ENCODE measurements at places on chromosomes 4 and X.

DNA sequence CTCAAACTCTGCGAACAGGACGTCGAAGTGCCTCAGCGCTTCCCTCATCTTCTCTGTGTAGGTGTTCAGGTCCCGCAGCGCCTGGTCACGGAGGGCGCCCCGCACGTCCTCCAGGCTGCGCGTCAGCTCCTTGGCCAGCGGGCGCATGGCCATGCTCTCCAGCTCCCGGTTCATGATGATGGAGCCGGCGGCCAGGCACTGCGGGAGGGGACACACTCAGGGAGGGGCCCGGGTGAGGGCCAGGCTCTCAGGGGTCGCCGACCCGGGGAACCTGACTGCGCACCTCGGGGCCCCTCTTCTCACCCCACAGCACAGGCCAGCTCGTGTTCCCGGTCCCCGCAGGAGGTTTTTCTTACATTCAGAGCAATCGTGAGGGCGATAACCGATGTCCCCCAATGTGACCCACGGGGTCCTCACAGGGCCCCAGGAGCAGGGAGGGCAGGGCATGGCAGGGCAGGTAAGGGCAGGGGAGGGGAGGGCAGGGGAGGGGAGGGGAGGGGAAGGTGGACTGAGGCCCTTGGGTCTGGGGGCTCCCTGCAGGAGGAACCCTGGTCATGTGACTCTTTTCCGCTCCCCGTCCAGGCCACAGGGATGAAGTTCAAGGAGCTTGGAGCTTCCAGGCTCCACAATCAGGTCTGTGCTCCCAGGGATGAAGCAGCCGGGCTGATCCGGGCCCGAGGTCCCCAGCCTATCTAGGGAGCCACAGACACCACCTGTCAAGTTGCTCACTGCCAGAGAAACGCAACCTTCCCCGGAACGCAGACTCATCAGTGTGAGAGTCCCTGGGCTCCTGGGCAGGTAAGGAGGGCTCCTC, 77.8 kb upstream of the MXD4 start:
- DNase-seq, result no peak

GRCh38 chr4:116724249-116724648, 361.1 kb downstream of the TRAM1L1 start:
- DNase-seq, result no peak

- DNase-seq, result no peak
Observed at GRCh38 chrX:31483336-31483735, 411.5 kb upstream of the FTHL17 start.

DNA sequence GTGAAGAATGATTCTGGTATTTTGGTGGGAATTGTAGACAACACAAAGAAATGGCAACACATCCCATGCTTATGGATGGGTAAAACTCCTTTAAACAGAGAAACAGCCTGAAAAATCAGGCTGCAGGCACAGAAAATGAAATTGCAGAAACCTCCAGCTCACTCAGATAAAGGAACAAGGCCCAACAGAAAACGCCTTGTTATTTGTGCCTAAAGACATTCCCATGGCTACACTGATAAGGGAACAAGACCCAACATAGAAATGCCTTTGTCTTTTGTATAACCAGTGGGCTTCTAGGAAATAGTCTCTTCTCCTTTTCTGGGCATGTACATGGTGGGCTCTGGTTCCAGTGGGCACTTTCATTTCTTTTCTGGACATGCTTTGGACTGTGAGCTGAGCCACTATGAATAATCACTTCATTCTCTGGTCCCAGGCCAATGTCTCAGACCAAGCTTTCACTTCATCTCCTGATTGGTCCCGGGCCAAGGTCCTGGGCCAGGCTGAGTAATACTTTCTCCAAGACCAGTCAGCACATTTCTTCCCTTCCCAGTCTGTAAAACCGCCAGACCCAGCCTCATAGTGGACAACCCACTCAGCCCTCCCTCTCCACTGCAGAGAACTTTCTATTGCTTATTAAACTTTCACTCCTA, 160.5 kb downstream of the TBX22 start:
- DNase-seq, result no peak

DNA sequence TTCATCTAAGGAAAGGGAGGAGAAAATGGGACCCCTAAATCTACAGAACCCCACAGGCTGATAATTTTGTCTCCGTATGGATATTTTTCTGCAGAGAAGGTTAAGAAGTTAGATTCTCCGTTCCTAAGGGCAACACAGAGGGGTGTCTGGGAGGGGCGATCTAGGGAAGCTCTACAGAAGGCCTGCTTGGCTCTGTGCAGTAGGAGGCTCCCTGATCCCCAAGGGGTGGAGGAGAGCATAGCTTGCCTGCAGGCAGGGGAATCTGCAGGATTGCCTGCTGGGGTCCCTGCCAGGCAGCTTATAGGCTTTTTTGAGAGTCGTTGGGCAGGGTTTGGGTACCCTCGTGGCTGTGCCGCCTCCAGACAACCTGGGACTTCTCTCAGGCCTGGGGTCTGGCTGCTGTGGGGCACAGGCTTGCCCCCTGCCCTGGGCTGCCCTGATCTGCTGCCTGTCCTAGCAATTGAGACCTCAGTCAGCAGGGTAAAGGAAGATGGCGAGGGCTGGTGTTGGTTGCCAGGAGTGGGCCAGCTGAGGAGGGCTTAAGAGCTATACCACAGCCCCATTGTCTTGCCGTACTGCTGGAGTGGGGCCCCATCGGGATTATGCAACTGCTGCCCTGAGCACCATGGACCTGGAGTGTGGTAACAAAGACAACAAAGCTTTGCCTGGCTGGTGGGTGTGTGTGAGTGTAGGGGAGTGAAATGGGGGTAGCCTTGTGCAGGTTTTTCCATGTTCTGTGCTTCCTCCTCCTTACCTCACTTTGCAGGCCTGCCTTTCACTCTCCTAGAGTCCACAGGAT, 74.1 kb downstream of the EFNB1 start:
- DNase-seq, result no peak

- DNase-seq, result no peak
Observed at GRCh38 chr4:67083496-67083895, 461.8 kb downstream of the CENPC start.

DNA sequence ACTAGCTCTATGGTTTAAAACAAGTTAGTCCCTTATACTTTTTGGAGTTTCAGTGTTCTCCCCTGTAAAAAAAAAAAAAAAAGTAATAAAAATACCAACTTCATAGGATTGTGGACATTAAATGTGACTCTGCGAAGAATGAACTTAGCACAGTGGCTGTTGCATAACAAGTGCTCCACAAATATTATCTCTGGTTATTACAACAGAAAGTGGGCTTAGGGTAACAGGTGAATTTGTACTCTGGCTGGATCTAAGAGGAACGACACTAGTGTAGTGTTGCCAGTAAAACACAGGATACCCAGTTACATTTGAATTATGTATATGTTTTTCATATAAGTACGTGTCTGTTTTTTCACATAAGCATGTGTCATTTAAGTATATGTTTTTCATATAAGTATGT, 360.3 kb upstream of the CXorf51B start:
- no peak for DNase-seq

DNA sequence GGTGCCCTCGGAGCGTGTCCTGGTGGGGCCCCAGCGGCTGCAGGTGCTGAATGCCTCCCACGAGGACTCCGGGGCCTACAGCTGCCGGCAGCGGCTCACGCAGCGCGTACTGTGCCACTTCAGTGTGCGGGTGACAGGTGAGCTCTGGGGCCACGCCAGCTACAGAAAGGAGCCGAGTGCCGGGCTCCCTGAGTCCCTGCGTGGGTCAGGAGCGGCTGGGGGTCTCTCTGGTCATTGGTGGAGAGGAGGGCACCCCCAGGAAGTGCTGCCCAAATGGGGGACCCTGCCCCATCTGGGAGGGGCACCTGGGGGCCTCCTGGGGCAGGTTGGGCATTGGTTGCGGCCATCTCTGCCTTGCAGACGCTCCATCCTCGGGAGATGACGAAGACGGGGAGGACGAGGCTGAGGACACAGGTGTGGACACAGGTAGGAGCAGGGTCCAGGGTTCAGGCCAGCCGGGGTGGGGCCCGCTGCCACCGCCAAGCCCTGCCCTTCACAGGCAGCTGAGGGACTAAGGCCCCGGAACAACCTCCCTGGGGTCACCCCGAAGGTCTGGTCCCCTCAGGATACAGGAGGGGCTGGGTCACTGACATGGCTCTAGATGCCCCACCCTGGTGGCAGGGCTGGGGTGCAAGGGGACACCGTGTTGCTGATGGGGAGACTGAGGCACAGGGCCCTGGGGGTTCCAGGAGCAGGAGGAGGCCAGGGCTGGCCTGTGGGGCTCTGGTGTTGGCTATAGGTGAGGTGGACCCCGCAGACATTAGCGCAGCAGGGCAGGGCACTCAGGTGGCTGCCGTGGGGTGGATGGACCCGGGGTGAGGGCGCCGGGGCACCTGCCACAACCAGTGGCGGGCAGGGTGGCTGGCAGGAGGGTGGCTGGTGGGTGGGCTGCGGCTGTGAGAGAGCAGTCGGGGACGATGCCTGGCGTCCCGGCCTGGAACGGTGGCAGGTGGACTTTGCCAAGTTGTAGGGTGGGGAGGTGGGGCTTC, 6.6 kb downstream of the FGFR3 start:
- no peak for DNase-seq

DNA sequence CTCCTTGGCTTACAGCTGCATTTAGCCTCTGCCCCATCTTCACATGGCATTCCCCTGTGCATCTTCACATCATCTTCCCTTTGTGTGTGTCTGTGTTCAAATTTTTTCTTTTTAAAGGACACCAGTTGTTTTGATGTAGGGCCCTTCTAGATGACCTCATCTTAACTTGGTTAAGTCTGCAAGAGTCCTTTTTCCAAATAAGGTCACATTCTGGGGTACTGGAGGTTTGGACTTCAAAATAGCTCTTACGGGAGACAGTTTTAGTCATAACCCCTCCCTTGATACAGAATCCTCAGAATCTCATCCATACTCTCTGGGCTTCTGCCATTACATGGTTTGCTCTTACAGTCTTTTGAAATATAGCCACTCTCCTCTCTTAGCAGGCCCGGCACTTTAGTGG, 231.5 kb upstream of the ATP6AP2 start:
- no peak for DNase-seq

DNA sequence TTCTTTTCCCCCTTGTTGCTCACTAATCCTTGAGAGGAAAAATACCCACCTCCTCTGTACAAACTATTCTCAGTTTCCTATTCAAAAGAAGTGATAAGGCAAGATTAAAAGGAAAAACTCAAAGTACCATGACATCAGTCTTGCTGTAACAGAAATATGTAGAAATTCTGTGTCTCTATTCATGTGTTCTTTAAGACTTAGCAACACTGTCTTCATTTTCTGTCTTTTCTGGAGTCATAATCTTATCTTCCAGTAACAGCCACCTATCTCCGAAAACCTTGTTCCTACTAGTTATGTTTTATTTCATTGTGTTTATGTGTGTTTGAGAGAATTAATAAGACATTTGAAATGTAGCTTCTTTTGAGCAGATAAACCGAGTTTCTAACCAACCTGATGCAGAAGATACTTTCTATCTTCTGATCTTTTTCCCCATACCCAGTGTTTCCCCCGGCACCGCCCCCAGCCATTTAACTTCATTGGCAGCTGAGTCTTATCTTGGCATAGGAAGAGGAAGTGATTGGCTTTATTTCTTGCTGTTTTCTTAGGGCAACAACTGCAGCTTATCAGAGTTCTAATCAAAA, 8.0 kb downstream of the FAM241A start:
- DNase-seq, result no peak

GRCh38 chr4:3107271-3107670, 32.8 kb downstream of the HTT start:
- no peak for DNase-seq

DNA sequence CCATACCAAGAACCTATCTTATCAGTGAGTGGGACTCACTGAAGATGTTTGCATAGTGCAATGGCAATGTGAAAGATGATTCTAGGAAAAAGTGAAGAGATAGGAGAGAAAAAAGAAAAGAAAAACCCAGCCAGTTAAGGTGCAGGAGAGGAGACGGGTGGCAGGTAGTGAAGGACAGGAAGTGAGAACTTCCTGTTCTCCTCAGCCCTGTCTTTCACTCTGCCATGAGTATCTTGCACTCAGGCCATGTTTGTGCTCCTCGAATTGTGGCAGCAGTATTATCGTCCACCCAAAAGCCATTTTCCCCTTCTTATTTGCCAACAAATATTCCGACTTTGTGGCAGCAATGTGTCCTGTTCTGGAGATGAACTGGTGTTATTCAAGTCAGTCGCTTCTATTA, 8.6 kb upstream of the ENPEP start:
- DNase-seq, result no peak

DNA sequence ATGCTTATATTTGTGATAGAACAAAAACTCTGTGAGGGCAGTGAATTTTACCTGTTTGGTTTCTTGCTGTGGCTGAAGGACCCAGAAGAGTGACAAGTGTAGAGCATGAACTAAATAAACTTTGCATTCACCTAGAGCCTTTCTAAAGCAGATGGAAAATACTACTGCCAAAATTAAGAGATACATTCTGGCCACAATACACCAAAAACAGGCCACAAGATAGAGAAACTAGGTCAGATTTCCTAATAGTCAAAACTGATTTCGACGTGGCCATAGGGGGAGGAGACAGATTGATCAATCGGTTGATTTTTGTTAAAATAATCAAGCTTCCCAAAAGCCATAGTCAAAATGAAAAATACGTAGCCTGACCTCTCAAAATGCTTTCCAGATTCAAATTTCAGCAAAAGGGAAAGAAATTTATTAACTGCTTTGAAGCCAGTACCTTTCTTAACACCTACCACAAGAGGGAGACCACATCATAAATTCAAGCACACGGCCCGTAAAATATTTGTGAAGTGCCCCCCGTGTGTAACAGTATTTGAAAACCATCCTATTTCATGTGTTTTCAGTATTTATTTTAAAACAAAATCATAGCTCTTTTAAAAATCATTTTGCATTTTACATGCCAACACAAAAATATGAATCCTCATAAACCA, 132.4 kb downstream of the CORIN start:
- no peak for DNase-seq

GRCh38 chr4:145251391-145251790, 71.0 kb upstream of the OTUD4 start:
- no peak for DNase-seq

DNA sequence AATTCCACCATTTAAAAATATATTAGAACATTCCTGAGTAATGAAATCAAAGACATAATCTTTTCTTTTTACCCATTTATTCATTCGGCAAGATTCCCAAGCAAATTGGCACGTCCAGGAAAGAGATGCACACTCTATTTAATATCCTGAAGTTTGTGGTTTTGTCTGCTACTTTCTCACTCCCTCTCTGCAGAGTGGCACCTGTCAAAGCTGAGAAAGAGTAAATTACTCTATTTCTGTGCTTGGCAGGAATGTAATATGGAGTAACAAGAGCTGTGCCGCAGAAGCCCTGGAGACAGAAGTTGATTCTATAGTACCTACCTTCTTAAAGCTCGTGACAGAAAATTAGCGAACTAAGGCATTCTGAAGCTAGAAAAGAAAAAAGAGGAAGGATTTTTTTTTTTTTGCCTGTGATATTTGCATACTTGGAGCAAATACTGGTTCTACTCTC, 5.5 kb downstream of the GSTCD start:
- DNase-seq, result peak; percentile 57
